Neural crest cell (in vitro differentiated cells): ENCODE measurements at places on chromosomes 12 and 14.

GRCh38 chr14:93936245-93936644 is 9.1 kb downstream of the FAM181A start:
- peak; percentile 31 for DNase-seq

- no peak for DNase-seq
Observed at GRCh38 chr12:46783871-46784270, 41.9 kb downstream of the SLC38A4 start.

GRCh38 chr12:22230280-22230794 is 104.2 kb downstream of the ST8SIA1 start:
- DNase-seq: no peak

GRCh38 chr12:12925388-12925787 is 26.6 kb downstream of the GPRC5D start:
- DNase-seq: no peak

DNA sequence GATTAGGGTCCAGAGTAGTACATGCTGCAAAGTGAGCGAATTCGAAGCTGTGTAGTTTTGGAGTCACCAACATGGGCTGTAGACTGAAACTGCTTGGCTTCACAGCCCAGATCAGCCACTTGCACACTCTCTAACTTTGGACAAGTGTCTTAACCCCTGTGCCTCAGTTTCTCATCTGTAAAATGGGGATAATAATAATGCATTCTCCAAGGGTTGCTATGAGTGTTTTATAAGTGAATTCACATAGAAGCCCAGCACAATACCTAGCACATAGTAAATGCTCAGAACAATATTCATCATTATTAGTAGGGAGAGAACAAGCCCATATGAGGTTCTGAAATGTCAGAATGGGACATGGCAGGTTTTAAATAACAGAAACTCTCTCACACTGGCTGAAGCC is 10.4 kb downstream of the WSCD2 start:
- DNase-seq: no peak

DNA sequence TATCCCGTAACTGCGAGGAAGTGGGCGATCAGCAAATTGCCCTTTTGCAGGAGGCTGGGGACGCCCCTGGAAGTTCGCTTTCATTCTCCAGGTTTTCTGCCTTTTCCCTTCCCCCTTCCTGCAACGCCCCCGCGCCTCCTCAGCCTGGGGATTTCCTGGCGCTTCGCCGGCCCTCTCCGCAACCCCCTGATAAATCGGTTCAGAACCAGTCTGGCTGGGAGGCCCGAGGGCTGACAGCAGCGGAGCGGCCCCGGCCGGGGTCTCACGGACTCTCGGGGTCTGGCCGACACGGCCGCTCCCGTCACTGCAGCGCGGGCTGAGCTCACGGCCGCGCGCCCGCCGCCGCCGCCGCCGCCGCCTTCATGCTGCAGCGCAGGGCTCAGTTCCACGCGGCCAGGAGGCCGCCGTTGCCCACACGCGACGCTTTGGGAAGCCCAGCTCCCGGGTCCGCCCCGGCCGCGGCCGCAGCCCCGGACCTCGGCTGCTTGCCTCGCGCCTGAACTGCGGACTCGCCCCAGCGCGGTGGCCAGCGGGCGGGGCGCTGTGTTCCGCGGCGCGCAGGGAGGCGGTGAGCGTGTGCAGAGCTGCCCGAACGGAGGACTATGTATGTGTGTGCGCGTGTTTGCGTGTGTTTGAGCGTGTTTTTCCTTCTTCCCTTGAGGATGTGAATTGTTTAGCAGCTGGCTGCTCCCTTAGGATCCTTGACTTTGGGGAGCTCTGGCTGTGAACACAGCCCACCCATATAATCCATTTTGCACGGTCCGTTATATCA is at the start of gene LRFN5:
Gene LRFN5 (plus strand): TSS at position 345 of the 772 bp plus-strand sequence.
- peak; percentile 49 for DNase-seq

GRCh38 chr14:48805315-48805714 is 780.9 kb downstream of the RPS29 start:
- no peak for DNase-seq

DNA sequence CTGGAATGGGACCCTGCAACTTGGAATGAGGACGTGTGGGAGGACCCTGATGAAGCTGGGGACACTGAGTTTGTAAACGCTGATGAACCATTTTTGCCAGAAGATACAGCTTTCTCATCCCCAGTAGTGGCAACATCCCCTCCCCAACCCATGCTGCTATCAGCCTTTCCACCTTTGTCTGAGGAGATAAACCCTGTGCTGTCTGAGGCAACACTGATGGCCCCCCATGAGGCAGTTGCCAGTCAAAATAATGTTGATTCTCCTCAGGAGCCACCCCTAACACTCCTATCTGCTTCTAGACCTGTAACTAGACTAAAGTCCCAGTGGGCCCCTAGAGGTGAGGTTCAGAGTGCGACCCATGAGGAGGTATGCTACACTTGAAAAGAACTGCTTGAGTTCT is 7.5 kb upstream of the RNASE9 start:
- no peak for DNase-seq

GRCh38 chr12:33605757-33606156 is 166.1 kb upstream of the SYT10 start:
- no peak for DNase-seq

DNA sequence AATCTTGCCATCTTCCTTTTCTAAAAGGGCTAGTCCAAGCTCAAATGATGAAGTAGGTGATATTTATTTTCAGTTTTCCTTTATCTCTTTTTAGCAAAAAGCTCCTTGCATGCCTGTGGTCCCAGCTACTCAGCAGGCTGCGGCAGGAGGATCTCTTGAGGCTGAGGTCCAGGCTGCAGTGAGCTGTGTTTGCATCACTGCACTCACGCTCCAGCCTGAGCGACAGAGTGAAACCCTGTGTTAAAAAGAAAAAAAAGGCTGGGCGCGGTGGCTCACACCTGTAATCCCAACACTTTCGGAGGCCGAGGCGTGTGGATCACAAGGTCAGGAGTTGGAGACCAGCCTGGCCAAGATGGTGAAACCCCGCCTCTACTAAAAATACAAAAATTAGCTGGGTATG is 5.0 kb downstream of the TMEM116 start:
- no peak for DNase-seq
